ENCODE measurements at places on chromosomes 2 and 18. TPM values are rescaled to one million over a fixed set of nuclear protein-coding genes. Genes with fewer than 3 reads are reported as not detected.
A peak's percentile ranks its signal among the peaks of the same experiment; 100 is the strongest.

- no peak overlapping the region for H3K4me3 ChIP-seq
- no peaks in the 10 kb centered on the region for H3K4me1 ChIP-seq
- H3K27me3 ChIP-seq, result peaks cover 85% of the 10 kb centered on the region
- no peak overlapping the region for H3K27ac ChIP-seq
Measured at GRCh38 chr2:136110526-136110925, 7.4 kb downstream of the CXCR4 start.

TMEM150A gene
- total RNA-seq, result 4.9 TPM

DNA sequence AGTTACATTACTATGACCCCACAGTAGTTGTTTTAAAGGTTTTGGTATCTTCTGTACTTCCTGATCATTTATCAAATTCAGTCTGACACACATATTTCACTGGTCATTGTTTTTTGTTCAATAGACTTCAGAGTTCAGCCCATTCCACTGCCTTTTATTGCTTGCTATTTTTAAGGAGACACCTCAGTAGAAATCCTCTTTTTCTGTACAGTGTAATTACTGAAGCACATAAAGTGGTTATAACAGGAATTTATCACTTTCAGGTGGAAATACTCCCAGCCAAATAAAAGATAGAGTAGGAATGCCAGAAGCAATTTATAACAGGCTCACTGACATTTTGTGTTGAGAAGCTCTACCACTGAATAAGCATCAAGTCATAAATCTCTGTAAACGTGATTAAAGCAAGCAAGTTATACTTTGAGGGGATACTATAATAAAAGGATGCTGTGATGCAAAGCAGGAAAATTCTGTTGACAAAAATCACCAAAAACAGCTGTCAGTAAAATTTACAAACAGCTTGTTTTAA, 6.6 kb upstream of the BARD1 start:
- no peak overlapping the region for H3K4me3 ChIP-seq
- no peaks in the 10 kb centered on the region for H3K4me1 ChIP-seq
- no peak for DNase-seq
- no peaks in the 10 kb centered on the region for H3K27me3 ChIP-seq

- H3K27ac ChIP-seq, result no peak overlapping the region
- no peaks in the 10 kb centered on the region for H3K4me1 ChIP-seq
- DNase-seq, result no peak
- H3K27me3 ChIP-seq, result peaks cover 2% of the 10 kb centered on the region
Measured at GRCh38 chr2:157395811-157396210, 48.1 kb downstream of the CYTIP start.

RESP18 gene
- not detected for total RNA-seq

MATN3 gene
- 1.6 TPM for total RNA-seq

- peaks cover 12% of the 10 kb centered on the region for H3K27me3 ChIP-seq
- no peaks in the 10 kb centered on the region for H3K36me3 ChIP-seq
- DNase-seq, result no peak
- H3K4me3 ChIP-seq, result no peak overlapping the region
Measured at GRCh38 chr18:47736376-47737140, 193.9 kb downstream of the SMAD2 start.

- peaks cover 28% of the 10 kb centered on the region for H3K4me1 ChIP-seq
- peak; percentile 94 for DNase-seq
- H3K4me3 ChIP-seq, result peak overlapping the region; percentile 28
- H3K27ac ChIP-seq, result peak overlapping the region; percentile 96
Measured at GRCh38 chr2:105454801-105455485, 56.1 kb upstream of the FHL2 start.

CYRIA gene
- total RNA-seq, result not detected

EGR4 gene
- total RNA-seq, result not detected

DNA sequence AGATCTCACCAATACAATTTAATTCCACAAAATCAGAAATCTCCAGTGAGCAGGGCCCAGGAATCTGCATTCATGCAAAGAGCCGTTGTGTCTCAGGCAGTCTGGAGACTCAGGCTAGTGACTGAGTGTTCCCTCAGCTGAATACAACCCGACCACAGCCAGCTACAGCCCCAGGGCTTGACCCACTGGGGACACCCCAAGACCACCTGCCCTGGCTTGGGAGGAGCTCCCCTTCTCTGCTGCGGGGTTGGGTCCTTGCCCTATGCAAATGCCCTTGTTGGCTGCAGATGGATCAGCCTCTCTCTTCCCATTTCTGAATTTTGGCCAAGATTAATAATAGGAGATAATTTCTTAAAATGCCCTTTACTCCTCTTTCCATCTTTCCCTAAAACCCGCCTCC, 157.7 kb downstream of the TWIST2 start:
- H3K4me1 ChIP-seq, result peaks cover 42% of the 10 kb centered on the region
- no peak for DNase-seq
- H3K4me3 ChIP-seq, result no peak overlapping the region
- no peaks in the 10 kb centered on the region for H3K27me3 ChIP-seq
- H3K36me3 ChIP-seq, result no peaks in the 10 kb centered on the region

SPC25 gene
- total RNA-seq, result 11.1 TPM

- H3K4me3 ChIP-seq, result no peak overlapping the region
- no peaks in the 10 kb centered on the region for H3K4me1 ChIP-seq
- H3K27ac ChIP-seq, result no peak overlapping the region
- H3K36me3 ChIP-seq, result no peaks in the 10 kb centered on the region
Measured at GRCh38 chr2:177717831-177718618, 325.5 kb downstream of the AGPS start.

DNA sequence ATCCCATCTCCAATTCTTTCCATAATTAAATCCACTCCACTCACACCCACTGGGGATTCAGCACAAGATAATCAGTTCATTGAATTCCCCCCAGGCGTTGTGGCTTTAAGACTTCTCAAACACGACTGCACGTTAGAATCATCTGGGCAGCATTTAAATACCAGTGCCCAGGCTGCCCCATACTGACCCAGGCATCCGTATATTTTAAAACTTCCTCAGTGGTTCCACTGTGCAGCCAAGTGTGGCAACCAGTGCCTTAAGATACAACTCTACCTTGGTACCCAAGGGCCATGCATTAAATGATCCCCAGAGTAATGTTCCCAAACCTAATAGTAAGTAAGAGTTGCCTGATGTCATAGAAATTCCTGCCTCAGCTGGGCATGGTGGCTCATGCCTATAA, 54.3 kb upstream of the BZW1 start:
- peak overlapping the region; percentile 93 for H3K27ac ChIP-seq
- H3K36me3 ChIP-seq, result no peaks in the 10 kb centered on the region
- H3K4me1 ChIP-seq, result peaks cover 64% of the 10 kb centered on the region
- H3K27me3 ChIP-seq, result no peaks in the 10 kb centered on the region
- no peak for DNase-seq

GRCh38 chr2:134738141-134738870, 19.5 kb upstream of the TMEM163 start:
- H3K4me3 ChIP-seq, result no peak overlapping the region
- H3K4me1 ChIP-seq, result peaks cover 26% of the 10 kb centered on the region
- no peaks in the 10 kb centered on the region for H3K27me3 ChIP-seq
- no peaks in the 10 kb centered on the region for H3K36me3 ChIP-seq
- H3K27ac ChIP-seq, result peak overlapping the region; percentile 20
- DNase-seq, result no peak

GRCh38 chr18:7234091-7234490, 3.2 kb downstream of the LRRC30 start:
- H3K4me3 ChIP-seq, result no peak overlapping the region
- peaks cover 98% of the 10 kb centered on the region for H3K27me3 ChIP-seq
- DNase-seq, result no peak
- no peaks in the 10 kb centered on the region for H3K36me3 ChIP-seq
- H3K27ac ChIP-seq, result no peak overlapping the region

GRCh38 chr2:199206536-199206935, 251.2 kb downstream of the SATB2 start:
- H3K4me1 ChIP-seq, result no peaks in the 10 kb centered on the region
- H3K27ac ChIP-seq, result no peak overlapping the region
- H3K27me3 ChIP-seq, result peaks cover 10% of the 10 kb centered on the region
- no peak for DNase-seq
- no peaks in the 10 kb centered on the region for H3K36me3 ChIP-seq
- no peak overlapping the region for H3K4me3 ChIP-seq

DNA sequence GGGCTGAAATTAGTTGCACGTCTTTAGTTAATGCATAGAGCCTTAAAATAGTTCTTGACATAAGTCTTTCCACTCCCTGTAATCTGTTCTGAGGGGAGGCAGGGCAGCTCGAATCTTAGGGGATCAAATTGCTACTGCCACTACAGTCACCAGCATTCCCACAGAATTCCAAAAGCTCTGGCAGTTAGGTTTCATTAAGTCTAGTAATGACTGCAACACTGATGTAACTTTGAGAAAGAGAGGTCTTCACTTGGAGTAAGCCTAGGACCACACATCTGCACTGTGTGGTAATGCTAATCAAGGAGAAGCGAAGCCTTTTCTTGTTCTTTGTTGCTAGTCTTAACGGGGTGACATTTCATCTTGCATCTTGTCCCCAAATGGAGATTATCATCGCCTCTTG, 19.3 kb upstream of the NCK2 start:
- DNase-seq, result no peak
- H3K27ac ChIP-seq, result no peak overlapping the region
- H3K4me1 ChIP-seq, result no peaks in the 10 kb centered on the region
- no peaks in the 10 kb centered on the region for H3K27me3 ChIP-seq

GRCh38 chr2:109333414-109334210, 204.6 kb downstream of the SH3RF3 start:
- no peaks in the 10 kb centered on the region for H3K27me3 ChIP-seq
- H3K36me3 ChIP-seq, result no peaks in the 10 kb centered on the region
- peak overlapping the region; percentile 66 for H3K4me3 ChIP-seq
- DNase-seq, result peak; percentile 76
- H3K27ac ChIP-seq, result peak overlapping the region; percentile 93

DNA sequence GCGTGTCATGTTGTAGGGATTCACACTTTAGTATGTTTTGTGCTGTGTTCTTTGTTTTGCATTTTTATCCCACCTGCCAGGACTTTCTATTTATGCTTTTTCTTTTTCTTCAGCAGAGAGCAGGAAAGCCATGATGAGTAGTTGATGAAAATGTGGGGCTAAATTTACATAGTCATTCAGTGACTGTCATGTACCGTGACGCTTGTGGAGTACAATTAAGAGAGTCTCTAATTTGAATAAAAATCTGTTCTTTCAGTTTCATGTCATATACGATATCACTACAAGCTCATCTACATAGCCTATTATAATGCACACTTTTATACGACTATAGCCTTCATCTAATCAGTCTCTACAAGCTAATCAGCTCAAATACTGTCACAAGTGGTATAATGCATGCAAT, 112.7 kb upstream of the SPATS2L start:
- no peaks in the 10 kb centered on the region for H3K27me3 ChIP-seq
- no peak overlapping the region for H3K4me3 ChIP-seq
- H3K27ac ChIP-seq, result no peak overlapping the region
- H3K4me1 ChIP-seq, result no peaks in the 10 kb centered on the region

DNA sequence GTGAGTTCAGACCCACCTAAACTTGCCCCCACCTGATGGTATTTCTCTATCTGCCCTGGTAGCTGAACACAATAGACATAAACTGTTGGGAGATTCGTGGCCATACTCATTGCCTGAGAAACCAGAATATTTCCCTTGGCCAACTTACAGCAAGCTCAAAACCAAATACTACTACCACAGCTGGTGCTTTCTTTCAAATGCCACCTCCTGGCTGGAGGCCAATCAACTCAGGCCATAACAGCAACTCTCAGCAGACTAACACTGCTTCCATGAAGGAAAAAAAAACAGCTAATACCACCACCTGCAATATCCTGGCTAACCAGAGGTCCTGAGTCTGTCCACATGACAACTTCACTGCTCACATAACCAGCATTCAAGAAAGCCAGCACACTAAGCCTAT, 373.1 kb downstream of the CMPK2 start:
- H3K27ac ChIP-seq, result no peak overlapping the region
- no peaks in the 10 kb centered on the region for H3K4me1 ChIP-seq
- no peak overlapping the region for H3K4me3 ChIP-seq

GRCh38 chr2:111052621-111053020, 68.1 kb upstream of the BCL2L11 start:
- H3K36me3 ChIP-seq, result no peaks in the 10 kb centered on the region
- H3K27me3 ChIP-seq, result no peaks in the 10 kb centered on the region
- no peak overlapping the region for H3K27ac ChIP-seq
- DNase-seq, result no peak
- H3K4me3 ChIP-seq, result no peak overlapping the region

SLC19A3 gene
- total RNA-seq, result 0.26 TPM

GRCh38 chr18:56709463-56709862, 58.3 kb downstream of the WDR7 start:
- peaks cover 17% of the 10 kb centered on the region for H3K4me1 ChIP-seq
- H3K36me3 ChIP-seq, result no peaks in the 10 kb centered on the region
- peak; percentile 87 for DNase-seq
